Lower lobe of right lung (tissue), 2 donors: ENCODE measurements at places on chromosomes 4 and X. TPM values are rescaled to one million over a fixed set of nuclear protein-coding genes. Genes with fewer than 3 reads are reported as not detected.

ATOH1 gene
- total RNA-seq, result not detected

PPEF2 gene
- not detected for total RNA-seq

PAGE5 gene
- total RNA-seq, result not detected

SPANXB1 gene
- total RNA-seq, result not detected

FBXW7 gene
- 39.6 TPM for total RNA-seq

BTC gene
- total RNA-seq, result 2.9 TPM

UGT2B10 gene
- not detected for total RNA-seq

MAGEB1 gene
- total RNA-seq, result not detected

PRDM8 gene
- 1.6 TPM for total RNA-seq

DNA sequence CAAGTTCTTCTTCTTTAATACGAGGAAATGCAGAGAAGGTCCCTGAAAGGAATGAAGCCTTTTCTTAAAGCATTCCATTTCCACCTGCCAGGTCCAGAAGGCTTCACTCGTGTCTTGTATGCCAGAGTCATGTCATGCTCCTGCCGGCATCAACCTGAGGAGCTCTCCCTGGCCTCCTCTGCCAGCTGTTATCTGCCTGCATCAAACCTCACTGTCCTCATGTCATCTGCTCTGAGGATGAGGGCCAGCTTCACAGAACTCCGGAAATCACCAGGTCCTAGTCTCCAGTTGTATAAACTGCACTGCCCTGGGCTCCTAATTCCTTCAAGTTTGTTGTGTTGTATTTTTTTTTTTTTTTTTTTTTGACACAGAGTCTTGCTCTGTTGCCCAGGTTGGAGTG lies 20.0 kb upstream of the S100G start:
- DNase-seq, result no peak
- H3K36me3 ChIP-seq, result no peaks in the 10 kb centered on the region
- no peaks in the 10 kb centered on the region for H3K27me3 ChIP-seq
- no peak overlapping the region for H3K4me3 ChIP-seq
- H3K4me1 ChIP-seq, result no peaks in the 10 kb centered on the region
- no peak overlapping the region for H3K27ac ChIP-seq

- peaks cover 75% of the 10 kb centered on the region for H3K27me3 ChIP-seq
- no peaks in the 10 kb centered on the region for H3K4me1 ChIP-seq
- H3K36me3 ChIP-seq, result no peaks in the 10 kb centered on the region
- no peak for DNase-seq
Observed at GRCh38 chrX:638482-639131, 8.0 kb downstream of the SHOX start.

DNA sequence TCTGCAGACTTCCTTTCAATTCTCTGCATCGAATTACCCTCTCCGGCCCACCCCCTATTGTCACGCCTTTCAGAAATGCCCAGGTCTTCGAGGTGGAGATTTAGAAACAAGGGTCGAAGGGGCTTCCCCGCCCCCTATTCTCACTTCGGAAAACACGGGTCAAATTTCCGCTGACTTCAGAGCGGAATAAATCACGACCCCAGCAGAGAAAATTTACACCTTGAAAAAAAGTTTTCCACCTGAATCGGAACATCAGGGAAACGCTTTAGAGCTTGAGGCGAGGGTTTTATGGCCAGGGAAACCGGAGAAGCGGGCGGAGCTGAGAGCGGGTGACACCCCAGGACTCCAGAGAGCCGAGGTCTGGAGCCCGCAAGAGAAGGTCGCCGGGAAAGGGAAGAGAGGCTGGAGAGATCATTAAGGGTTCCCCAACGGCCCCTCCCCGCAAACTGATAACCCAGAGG lies 1.6 kb downstream of the SHISA3 start:
- H3K36me3 ChIP-seq, result no peaks in the 10 kb centered on the region
- H3K4me3 ChIP-seq, result peak overlapping the region; percentile 57
- peaks cover 28% of the 10 kb centered on the region for H3K4me1 ChIP-seq
- H3K27me3 ChIP-seq, result peaks cover 45% of the 10 kb centered on the region

- H3K36me3 ChIP-seq, result no peaks in the 10 kb centered on the region
- H3K4me1 ChIP-seq, result no peaks in the 10 kb centered on the region
- no peaks in the 10 kb centered on the region for H3K27me3 ChIP-seq
- no peak overlapping the region for H3K4me3 ChIP-seq
- DNase-seq, result no peak
Observed at GRCh38 chr4:150525321-150525868, 56.6 kb upstream of the MAB21L2 start.

GRCh38 chrX:10079231-10079630 lies 77.5 kb upstream of the CLCN4 start:
- H3K4me1 ChIP-seq, result peaks cover 24% of the 10 kb centered on the region
- peak overlapping the region; percentile 53 for H3K27ac ChIP-seq
- peak; percentile 69 for DNase-seq
- no peaks in the 10 kb centered on the region for H3K27me3 ChIP-seq
- H3K36me3 ChIP-seq, result peaks cover 7% of the 10 kb centered on the region

GRCh38 chr4:118849867-118850487 lies 14.1 kb upstream of the SEC24D start:
- peak overlapping the region; percentile 45 for H3K4me3 ChIP-seq
- H3K27ac ChIP-seq, result no peak overlapping the region
- no peaks in the 10 kb centered on the region for H3K4me1 ChIP-seq
- H3K36me3 ChIP-seq, result no peaks in the 10 kb centered on the region
- DNase-seq, result no peak

DNA sequence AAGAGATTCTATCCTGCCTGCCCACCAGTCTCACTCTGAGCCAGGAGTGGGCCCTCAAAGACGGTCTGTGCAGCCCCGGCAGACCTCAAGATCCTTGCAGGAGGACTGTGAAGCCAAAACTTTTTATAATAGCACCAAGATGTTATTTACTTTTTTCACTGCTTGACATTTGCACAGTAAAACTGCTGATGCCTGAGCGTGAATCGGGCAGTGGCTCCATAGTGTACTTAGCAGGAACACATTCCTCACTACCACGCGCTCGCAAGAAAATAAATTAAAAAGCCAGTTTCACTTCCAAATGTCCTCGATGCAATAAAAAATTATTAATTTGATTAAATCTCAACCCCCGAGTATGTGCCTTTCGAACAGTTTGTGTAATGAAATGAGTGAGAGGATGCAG lies 22.5 kb downstream of the GPM6B start:
- no peak overlapping the region for H3K4me3 ChIP-seq
- no peaks in the 10 kb centered on the region for H3K27me3 ChIP-seq

DNA sequence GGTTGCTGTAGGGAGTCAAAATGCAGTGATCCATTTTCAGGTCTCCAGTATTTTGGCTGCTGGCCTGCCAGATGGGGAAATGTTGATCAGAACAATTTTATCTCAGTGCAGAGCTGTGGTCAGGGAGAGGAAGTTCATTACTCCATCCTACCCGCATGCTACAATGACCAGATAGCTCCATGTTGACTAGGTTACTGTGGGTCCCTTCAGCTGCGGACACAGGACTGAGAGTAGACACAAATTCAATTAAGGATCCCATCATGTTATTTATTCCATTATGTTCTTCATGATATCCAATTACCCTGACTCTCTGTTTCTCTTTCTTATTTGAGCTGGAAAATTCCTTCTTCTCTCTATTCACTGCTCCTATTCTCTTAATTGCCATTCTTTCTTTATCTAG lies 16.3 kb downstream of the SYNPO2 start:
- DNase-seq, result no peak
- H3K27ac ChIP-seq, result no peak overlapping the region
- no peaks in the 10 kb centered on the region for H3K4me1 ChIP-seq
- H3K27me3 ChIP-seq, result no peaks in the 10 kb centered on the region

DNA sequence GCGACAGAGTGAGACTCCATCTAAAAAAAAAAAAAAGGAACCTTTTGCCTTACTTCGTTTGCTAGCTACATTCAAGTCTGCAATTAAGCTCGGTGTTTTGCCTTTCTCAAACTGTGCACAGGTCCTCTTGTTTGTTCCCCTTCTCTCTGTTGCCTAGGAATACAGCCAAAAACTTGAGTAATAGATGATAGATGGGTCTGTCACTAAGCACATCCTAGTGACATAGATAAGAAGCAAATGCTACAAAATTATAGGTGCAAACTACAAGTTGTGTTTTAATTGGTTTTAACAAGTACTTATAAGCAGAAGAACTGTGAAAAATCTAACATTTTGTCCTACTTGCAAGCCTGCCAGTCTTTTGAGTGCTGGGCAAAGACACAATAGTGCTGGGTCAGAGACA lies 95.2 kb downstream of the SNCA start:
- no peak overlapping the region for H3K4me3 ChIP-seq
- no peak for DNase-seq
- no peaks in the 10 kb centered on the region for H3K36me3 ChIP-seq
- no peaks in the 10 kb centered on the region for H3K4me1 ChIP-seq
- H3K27me3 ChIP-seq, result no peaks in the 10 kb centered on the region
- no peak overlapping the region for H3K27ac ChIP-seq

DNA sequence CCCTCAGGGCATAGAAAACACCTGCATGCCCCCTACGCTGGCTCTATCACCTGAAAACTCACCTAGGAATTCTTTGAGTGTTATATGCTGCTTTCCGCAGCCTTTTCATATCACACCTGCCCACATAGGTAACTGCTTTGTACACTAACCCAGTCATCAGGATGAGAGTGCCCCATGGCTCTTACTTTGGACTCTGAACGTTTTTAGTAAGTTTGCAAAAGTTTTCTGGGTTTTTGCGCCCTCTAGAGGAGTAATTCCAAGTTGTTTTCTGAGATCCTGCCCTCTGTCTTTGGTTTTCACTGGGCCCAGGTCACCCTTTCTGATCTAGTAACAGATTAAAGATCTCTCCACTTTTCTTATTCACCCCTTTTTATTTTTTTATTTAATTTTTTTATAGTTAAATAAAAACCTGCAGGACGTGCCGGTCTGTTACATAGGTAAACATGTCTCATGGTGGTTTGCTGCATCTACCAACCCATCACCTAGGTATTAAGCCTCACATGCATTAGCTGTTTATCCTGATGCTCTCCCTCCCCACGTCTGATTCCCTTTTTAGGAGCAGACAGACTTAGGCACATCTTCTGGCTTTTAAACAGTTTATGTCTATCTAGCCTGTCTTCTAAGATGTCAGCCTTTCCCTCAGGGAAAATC lies 139.2 kb downstream of the NWD2 start:
- H3K4me3 ChIP-seq, result no peak overlapping the region
- no peaks in the 10 kb centered on the region for H3K4me1 ChIP-seq
- H3K27ac ChIP-seq, result no peak overlapping the region
- no peaks in the 10 kb centered on the region for H3K36me3 ChIP-seq
- no peaks in the 10 kb centered on the region for H3K27me3 ChIP-seq

DNA sequence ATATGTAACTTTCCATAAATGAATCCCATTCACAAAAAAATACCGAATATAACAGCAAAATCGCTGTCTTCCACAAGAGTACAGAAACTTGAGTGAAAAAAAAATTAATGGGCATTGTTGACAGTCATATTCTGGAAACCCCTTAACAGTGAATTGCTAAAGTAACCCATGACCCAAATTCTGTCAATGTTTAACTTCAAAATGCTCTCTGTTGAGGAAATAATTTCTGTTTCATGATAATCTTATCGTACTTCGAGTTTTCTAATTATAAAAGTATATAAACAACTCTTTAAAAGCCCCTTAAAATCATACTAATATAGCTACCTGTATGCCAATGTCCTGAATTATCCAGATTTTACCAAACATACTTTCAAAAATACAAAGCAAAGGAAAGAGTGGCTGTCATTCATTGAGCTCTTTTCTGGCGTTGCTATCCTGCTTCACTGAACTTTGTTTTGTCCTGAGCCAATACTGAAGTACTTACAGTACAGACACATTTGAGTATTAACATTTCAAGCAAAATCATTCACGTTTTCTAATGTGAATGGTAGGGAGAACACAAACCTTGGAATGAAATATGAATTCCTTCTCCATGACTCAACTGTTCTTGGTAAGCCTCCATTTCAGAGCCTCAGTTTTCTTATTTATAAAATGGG lies 2.4 kb downstream of the XAGE3 start:
- no peak for DNase-seq
- H3K4me3 ChIP-seq, result no peak overlapping the region
- no peaks in the 10 kb centered on the region for H3K27me3 ChIP-seq
- no peak overlapping the region for H3K27ac ChIP-seq

DNA sequence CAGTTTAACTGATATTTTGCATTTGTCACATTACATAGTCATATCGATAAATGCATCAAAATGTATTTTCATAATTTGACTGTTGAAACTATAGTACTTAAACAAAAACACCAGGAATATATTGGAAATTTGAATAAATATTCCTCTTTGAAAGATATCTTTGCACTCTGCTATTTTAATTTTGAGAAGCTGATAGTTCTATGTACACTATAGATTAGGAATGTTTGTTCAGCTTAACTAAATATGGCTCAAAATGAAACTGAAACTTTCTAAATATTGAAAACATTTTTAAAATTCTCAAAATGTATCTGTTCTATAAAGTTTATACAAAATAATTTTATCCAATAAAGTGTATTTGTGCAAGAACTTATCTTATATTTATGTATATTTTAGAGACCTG lies 510.1 kb downstream of the FSTL5 start:
- DNase-seq, result no peak
- no peaks in the 10 kb centered on the region for H3K4me1 ChIP-seq
- no peaks in the 10 kb centered on the region for H3K27me3 ChIP-seq
- no peaks in the 10 kb centered on the region for H3K36me3 ChIP-seq

DNA sequence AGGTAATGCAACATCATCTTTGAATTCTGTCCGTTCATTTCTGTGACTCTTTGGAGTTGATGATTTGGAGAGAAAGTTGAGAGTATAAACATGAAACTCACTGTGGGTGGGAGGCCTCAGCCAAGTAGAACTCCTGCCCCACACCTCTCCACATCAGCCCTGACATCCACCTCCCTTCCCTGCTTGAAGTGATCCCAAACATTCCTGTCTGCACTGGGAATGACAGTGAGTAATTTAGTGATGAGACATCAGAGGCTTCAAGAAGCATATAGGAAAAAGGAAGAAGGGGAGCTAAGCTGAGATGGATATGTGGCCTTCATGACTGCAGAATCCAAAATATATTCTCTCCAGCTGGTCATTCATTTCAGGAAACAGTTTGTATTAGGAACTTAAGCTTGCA lies 151.8 kb downstream of the SPATA18 start:
- no peaks in the 10 kb centered on the region for H3K4me1 ChIP-seq
- no peak overlapping the region for H3K4me3 ChIP-seq
- no peak for DNase-seq
- no peaks in the 10 kb centered on the region for H3K27me3 ChIP-seq

DNA sequence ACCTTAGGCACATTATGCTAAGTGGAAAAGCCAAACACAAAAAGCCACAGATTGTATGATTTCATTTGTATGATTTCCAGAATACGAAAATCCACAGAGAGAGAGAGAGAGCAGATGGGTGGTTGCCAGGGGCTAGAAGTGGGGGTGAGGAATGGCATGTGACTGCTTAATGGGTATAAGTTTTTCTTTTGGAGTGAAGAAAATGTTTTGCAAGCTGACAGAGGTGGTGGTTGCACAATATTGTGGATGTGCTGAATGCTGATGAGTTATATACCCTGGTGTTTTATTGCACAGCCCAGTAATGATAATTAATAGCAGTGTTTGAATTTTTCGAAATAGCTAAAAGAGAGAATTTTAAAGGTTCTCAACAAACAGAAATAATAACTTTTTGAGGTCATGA lies 386.1 kb upstream of the HS3ST1 start:
- H3K4me3 ChIP-seq, result no peak overlapping the region
- H3K27ac ChIP-seq, result no peak overlapping the region
- no peaks in the 10 kb centered on the region for H3K4me1 ChIP-seq
- H3K36me3 ChIP-seq, result no peaks in the 10 kb centered on the region
- no peak for DNase-seq
